ENCODE measurements at places on chromosomes 6 and 20.

DNA sequence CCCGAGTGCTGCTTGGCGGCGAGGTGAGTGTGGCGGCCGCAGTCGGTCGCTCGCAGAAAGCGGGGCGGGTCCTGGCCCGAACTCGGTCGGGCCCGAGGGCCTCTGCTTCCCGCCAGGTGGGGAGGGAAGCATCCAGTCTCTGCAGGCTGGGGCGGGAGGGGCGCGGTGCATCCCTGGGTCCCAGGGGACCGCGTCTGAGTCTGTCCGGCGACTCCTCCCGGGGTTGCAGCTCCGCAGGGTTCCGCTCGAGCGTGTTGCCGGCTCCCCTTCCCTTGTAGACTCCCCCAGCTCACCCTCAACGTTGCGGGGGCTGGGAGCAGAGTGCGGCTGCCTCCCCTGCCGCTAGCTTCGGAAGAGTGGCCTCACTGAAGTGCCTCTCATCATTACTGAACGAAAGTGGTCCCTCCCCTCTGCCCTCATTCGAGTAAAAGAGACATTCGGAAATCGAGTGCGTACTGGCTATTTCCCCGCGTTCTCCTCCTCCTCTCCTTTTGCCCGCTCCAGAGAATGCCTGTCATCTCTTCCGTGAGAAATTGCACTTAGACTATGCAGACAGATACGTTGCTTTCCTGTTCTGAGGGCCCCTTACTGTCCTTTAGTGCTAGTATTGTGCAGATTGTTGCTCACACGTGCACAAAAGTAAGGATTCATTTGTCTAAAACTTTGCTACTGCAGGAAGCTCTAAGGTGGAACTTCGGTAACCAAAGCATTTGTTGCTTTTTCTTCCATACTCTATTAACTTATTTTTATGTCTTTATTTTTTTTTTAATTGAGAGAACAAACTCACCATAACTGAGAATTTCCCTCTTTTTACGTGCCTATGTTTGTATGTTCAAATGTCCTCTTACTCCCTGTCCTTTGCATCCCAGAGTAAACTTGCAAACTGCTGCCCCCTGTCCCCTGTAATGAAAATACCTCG lies 751 bp downstream of the MAP3K4 start:
- peak; percentile 42 for DNase-seq

DNA sequence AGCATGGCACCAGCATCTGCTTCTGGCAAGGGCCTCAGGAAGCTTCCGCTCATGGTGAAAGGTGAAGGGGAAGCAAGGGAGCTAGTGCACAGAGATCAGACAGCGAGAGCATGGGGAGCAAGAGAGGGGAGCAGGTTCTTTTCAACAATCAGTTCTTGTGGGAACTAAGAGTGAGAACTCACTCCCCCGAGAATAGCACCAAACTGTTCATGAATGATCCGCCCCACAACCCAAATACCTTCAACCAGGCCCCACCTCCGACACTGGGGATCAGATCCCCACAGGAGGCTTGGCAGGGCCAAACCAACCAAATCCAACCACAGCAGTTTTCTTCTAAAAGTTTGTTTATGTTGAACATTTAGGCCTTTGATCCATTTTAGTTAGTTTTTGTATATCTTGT lies 69.7 kb upstream of the BHLHE23 start:
- no peak for DNase-seq

- DNase-seq: peak; percentile 28
Observed at GRCh38 chr6:134422426-134423231, 104.7 kb upstream of the SGK1 start.

DNA sequence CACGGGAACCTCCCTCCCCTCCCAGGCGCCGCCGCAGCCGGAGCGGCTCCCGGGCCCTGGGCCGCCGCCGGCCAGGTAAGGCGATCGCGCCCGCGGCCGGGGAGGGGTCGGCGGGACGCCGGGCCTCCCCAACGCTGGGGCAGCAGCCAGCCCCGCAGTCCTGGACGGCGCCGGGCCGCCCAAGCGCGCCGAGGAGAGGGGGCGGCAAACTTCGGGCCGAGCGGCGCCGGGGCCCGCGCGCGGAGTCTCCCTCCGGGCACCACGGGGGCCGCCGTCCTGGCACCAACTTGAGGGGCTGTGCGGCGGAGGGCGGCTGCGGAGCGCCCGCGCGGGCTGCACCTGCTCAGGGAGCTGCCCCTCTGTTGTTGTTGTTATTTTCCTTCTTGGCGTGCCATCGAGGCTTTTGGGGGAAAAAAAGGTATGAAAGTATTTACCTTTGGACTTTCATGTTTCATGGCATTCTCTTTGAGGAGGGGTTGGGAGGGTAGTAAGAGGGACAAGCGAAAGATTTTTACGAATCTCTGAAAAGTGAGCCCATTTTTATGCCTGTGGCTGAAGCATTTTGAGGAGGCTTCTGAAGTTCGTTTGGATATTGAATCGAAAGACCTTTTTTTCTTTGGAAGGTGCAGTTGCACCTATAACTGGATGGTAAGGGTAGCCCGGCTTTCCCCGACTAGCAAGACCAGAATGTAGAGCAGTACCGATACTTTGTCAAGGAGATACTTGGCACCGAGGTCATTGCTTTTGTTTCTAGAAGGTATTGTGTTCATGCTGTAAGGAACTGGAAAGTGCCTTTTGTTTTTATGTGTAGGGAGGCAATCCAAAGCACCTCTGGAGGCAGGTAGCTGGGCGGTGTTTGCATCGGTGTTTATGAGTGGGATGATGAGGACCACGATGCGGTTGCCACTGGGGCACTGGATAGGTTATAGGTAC lies at the start of gene RNF182:
Gene RNF182, plus strand, starts transcription at position 4 of the 933 bp plus-strand sequence. CDS start 52,168 bp downstream, outside the sequence.
- no peak for DNase-seq

DNA sequence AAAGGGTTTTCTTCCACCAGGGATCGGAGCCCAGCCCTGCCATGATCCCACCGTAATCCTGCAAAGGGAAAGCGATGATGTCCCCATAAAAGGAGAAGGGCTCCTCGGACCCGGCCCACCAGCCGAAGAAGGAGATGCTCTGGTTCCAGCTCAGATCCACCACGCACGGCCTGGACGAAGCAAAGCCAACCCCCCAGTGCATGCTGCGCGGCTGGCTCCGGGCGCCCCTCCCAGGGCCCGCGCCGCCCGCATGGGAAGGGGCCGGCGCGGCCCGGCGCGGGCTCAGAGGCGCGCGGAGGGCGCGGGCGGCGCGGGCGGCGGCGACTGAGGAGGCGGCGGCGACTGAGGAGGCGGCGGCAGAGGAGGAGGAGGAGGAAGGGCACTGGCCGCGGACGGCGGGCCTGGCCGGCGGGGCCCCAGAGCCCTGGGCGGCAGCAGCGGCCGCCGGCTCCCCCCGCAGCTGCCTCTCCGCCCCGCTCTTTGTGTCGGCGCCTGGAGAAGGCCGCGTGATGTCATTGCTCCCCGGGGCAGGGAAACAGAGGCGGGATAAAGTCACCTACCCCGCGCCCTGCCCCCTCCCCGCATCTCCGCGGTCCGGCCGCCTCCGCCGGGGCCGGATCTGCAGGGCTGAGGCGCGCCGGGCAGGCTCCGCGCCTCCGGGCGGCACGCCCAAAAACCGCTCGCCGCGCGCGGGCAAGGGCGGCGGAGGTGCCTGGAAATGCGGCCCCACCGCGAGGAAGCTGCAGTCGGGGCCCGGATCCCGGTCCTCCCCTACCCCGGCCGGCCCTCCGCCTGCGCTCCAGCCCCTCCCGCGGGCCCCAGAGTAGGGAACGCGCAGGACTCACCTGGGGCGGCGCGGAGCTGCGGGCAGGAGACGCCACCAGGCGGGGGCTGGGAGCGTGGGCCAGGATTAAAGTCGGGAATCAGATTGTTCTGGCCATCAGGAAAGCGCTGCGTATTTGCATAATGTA lies at the start of gene FAXC:
Gene FAXC, minus strand, starts transcription at position 504 of the 971 bp plus-strand sequence. Its CDS starts 302 bp downstream, at position 202.
- DNase-seq: peak; percentile 16
